CD8-positive, alpha-beta memory T cell (primary cell): ENCODE measurements at places on chromosomes 5 and 9. TPM values are rescaled to one million over a fixed set of nuclear protein-coding genes. Genes with fewer than 3 reads are reported as not detected.

Gene SPAAR
- total RNA-seq, result not detected

Gene RLN1
- total RNA-seq, result 1.1 TPM

Gene MUSK
- not detected for total RNA-seq

Gene MEIKIN
- total RNA-seq, result 0.53 TPM

Gene PCDHGA5
- total RNA-seq, result 0.09 TPM

Gene FPGS
- total RNA-seq, result 111 TPM

Gene TMC1
- total RNA-seq, result not detected

Gene PTGER4
- 49.5 TPM for total RNA-seq

Gene ZNF883
- total RNA-seq, result 1.2 TPM

Gene ATP6V0E1
- total RNA-seq, result 179 TPM

Gene CTXN3
- total RNA-seq, result not detected

Gene LCN9
- total RNA-seq, result not detected

Gene SEMA5A
- not detected for total RNA-seq

Gene PGM5
- total RNA-seq, result not detected
